Naive thymus-derived CD4-positive, alpha-beta T cell (primary cell): ENCODE measurements at places on chromosomes 16 and 17. TPM values are rescaled to one million over a fixed set of nuclear protein-coding genes. Genes with fewer than 3 reads are reported as not detected.

SPIRE2 gene
- total RNA-seq, result 1.2 TPM

TBX4 gene
- total RNA-seq, result not detected

SNX11 gene
- 14.7 TPM for total RNA-seq

TEX14 gene
- 2.4 TPM for total RNA-seq

BRIP1 gene
- 1.6 TPM for total RNA-seq

P2RX1 gene
- total RNA-seq, result 53.7 TPM
